CD14-positive monocyte (primary cell): ENCODE measurements at places on chromosomes 2 and 18.

DNA sequence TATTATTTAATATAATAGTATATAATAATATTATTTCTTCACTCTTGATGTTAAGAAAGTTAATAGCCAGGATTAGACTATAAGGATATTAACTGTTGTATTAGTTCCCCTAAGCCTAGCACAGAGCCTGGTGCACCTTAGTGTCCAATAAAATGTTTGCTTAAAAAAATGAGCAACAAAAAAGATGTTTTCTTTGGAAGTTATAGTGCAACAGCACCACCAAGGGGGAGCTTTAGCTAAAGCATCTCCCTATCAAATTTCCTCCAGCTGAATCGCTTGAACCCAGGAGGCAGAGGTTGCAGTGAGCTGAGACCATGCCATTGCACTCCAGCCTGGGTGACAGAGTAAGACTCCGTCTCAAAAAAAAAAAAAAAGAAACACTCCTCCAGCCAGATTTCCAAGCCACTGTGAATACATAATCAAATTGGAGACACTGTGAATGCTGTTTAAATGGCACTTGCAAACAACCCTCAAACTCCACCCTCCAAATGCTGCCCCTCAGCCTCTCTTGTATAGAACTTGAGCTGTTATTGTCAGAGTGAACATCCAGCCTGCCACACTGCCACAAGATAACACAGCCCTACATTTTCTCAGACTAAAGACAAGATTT lies 221.9 kb downstream of the DYM start:
- no peak for DNase-seq

- DNase-seq: no peak
These were observed 276.5 kb upstream of the MGAT5 start for GRCh38 chr2:133977405-133977804.

DNA sequence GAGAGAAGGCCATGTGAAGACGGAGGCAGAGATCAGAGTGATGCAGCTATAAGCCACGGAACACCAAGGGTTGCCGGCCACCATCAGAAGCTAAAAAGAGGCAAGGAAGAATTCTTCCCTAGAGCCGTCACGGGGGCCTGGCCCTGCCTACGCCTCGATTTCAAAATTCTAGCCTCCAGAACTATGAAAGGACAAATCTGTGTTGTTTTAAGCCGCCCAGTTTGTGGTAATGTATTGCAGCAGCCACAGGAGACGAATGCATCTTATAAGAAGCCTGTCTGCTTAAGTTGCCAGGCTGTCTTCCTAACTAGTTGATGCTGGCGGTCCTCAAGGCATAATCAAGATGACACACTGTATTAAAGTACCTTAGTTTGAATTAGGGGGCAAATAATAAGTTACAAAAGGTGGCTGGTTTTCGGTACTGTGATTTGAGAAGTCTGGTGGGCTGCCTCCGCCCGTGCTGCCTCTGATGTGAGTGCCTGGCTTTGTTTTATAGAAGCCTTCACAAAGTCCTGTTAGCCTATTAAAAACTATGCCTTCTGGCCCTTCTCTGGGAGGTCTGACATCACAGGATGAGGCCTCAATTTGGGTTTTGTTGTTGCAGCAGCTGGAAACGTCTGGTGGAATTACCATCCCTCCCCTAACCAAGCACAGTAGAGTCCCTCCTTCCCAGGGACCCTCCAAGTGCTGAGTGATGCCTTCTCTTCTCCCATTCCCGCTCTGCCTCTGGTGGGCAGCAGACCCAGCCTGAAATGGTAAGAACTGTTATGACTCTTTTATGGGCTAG lies 53.6 kb downstream of the SRD5A2 start:
- no peak for DNase-seq

DNA sequence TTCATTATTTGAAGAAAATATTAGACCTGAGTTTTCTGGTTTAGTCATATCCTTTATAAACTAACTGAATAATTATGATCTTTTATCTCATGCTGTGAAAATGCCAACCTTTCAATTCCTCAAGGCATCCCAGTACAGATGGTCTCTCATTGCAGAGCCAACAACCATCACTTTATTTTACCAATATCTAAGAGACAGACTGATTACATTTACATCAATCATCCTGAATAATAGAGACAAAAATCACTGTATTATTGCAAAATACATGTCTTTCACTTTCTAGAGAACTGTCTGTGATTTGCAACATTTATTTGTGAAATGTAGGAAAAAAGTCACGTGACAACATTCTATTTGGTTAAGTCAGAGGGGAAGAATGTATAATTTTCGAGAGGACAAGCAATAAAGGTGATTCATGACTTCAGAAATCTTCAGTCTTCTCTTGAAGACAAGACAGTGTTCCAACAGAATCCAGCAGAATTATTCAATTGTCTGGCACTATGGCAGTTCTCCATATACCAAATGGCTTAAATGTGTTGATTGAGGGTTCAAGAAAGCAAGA lies 503.6 kb upstream of the SYT4 start:
- no peak for DNase-seq

DNA sequence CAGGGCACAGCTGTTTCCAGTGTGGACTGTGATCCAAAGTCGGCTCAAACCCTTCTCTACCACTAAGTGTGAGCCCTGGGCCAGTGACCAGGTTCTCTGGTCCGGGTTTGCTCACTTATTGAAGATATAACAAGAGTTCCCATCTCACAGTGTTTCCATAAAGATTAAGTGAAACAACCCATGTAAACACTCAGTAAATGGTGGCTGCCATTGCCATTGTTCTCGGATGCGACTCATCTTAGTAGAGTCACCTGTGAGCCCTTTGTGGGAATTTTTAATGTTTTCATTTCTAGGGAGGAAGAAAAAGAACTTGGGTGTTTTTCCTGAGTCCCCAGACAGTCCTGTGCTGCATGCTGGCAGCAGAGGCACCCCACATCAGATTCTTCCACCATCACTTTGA lies 53.4 kb downstream of the TPGS2 start:
- DNase-seq: no peak

DNA sequence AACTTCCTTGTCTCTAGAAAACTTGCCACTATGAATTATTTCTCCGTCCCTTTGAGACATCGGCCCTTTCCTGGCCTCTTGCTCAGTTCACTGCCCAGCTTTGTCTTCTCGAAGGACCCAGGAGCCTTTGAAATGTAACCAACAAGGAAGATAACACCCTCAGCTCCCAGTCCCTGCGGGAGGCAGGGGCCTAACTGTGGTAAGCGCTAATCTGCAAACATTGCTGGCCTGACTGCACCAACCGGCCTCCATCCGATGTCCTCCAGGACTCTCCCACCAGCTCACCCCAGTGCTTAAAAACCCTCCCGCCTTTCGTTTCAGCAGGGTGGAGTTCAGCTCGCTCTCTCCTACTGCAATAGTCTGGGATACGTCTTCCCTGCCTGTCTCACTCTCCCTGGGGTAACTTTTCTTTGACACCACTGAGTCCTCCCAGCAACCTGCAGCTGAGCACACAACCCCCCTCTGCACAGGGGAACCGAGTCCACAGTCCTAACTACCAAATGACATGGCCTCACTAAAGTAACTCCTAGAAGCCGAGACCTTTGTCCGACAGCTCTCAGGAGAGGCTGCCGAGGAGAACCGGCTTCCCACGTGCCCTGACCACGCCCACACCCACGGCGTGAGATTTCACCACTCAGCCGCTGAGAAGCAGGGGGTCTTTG lies 76.1 kb downstream of the MBP start:
- peak; percentile 58 for DNase-seq

DNA sequence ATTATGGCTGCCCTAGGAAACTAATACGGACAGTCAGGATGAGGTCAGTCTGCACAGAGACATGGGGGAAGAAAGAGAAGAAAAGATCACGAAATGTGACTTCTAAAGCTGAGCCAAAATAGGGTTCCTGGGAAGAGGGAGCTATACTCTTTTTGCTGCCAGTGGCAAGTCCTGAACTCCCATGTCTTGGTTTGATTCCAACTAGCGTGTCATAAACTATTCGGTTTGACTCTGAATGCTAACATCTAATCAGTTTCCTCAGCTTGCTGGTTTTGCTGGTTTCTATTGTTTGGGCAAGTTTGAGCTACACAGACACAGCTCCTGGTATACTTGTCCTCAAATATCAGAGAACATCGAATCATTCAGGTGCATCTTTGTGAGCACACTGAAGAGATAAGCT lies 80.5 kb upstream of the CYP1B1 start:
- DNase-seq: no peak

DNA sequence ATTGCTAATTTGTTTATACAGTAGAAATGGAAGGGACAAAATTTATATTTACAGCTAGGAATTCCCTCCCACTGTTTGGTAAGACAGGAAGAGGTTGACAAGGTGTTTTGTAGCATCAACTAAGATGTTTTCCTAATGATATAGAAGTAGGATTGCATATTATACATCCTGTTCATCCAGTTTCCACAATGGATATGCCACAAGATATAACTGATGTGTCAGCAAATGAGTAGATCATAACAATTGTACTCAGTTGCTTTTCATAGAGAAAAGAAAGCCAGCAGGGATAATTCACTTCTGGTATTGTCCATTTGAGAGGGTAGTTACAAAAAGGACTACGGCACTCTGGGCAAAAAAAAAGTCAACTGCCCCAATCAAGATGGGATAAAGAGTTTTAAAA lies 102.7 kb downstream of the CALCRL start:
- no peak for DNase-seq

DNA sequence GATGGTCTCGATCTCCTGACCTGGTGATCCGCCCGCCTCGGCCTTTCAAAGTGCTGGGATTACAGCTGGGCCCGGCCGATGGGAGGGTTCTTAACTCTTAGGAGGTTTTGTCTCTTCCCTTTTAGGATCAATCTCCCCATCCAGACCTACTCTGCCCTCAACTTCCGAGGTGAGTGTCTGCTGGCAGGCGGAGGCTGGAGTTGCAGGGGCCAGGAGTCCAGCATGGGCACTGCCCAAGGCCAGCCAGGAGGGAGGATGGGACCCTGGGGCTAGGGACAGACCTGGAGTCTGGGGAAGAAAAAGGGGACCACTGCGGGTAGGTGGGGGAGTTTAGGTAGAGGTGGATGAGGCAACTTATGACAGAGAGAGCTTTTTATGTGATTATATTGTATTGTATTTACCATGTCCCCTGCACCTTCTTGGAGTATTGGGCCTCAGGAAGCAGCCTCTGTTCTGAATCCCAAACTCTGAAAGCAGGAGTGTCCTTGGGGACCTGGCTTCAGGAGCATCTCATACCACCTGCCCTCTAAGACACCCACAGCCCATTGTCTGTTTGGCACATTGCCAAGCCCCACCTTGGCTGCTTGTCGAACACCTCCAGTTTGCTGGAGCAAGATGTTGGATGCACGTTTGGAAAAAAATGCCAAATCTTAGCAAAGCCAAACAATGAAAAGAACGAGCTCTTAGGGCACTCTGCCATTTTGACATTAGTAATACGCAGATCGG lies 5.6 kb downstream of the DES start:
- no peak for DNase-seq

GRCh38 chr2:71671895-71672825 lies 218.8 kb downstream of the DYSF start:
- no peak for DNase-seq

- no peak for DNase-seq
These were observed 279.8 kb downstream of the RBM43 start for GRCh38 chr2:150981826-150982225.

DNA sequence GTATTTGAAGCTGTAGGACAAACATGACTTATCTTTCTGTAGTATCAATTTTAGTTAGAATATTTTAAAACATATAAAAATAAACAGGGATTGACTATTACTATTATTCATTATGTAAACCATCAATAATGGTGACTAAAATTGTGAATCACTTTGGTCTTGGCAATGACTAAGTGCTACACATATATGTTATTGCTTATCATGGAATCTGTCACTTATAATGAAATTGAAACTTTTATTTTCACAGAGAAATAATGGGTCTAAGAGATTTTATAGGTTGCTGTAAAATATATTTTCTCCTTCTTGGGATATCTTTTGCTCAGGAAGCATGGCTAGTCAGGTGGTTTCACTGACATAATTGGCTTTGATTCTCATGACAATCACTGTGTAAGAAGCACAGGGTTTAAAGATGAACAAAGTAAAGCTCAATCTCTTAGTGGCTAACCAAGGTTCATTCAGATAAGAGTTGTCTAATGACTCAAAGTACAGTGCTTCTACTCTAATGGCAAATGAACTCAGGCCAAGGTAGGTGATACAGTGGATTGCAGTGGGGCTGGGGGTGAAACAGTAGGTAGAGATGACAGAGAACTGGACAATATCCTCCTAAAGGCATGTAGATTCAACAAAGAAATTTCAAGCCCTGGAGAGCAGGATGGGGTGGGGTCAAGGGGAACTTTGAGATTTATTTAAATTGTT lies 98.6 kb upstream of the FANCL start:
- no peak for DNase-seq

DNA sequence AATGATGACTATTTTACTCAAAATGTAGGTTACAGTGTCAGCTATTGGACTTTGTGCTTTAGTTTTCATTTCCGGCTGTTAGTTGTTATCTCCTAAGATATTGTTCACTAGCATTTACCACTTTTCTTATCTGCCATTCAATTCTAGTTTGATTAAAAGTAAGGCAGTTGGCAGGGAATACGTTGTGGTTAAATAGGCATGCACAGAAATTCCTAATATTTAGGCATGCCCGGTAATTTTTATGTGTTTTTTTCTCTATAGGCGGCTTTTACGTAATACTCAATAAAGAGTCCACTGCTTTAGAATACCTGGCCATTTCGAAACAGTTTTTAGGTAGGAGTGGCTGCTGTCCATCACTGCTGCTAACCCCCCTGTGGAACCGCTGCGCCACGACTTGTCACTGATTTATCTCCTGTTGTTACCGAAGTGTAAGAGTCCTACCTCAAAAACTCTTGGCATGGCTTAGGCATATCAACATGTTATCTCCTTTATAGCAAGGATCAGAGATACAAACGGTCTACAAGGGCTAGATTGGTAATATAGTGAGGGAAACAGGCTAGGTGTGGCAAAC lies 39.5 kb downstream of the BABAM2 start:
- DNase-seq: no peak

DNA sequence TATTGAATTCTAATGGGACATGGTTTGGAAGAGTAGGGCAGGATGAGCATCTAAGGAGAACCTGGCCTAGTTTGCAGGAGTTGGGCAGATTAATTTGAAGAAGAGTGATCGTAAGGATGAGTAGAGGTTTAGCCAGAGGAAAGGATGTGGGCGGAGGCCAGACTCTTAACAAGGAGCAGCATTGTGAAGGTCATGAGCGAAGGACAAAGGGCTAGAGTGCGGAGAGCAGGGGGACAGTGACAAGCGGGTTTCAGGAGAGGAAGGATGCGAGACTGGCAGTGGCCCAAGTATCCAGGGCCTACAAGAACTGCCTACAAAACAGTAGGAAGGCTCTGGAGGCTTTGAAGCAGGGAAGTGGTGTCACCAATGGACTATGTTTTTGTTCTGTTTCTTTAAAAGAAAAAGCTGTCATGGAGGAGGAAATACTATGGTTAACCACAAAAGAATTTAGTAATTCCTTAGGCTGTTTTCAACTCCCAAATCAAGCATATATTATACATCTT lies 20.1 kb downstream of the SLC66A3 start:
- DNase-seq: no peak

GRCh38 chr2:133968446-133968845 lies 285.4 kb upstream of the MGAT5 start:
- peak; percentile 23 for DNase-seq

- DNase-seq: no peak
These were observed 155.3 kb downstream of the DDX1 start for GRCh38 chr2:15746703-15747550.

GRCh38 chr2:202115479-202115971 lies 42.5 kb downstream of the KIAA2012 start:
- no peak for DNase-seq
